GM12892 (cell line): ENCODE measurements at places on chromosomes 12 and 14.

GRCh38 chr12:106885026-106885425 is 70.7 kb upstream of the TMEM263 start:
- DNase-seq: no peak

GRCh38 chr14:68577802-68578541 is 214.9 kb downstream of the ZFP36L1 start:
- no peak for DNase-seq

DNA sequence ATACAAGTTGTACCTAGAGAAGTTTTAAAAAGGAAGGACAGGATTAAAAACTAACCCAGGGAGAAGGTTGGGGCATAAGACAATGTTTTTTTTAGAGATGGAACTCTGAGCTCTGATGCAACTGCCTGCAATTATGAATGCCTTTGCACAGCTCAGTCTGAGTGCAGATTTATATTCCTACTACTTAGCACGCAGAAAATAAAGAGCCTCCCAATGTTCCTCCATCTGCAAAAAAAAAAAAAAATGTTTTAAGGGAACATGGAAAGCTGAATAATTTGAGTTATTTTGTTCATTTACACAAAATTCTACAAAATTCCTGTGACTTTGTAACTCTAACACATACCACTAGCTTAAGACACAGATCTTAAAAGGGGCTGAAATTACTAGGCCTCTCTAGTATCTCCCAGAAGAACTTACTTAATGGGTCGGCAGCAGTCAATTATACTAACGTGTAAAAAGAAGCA is 15.7 kb downstream of the CLIP1 start:
- no peak for DNase-seq

DNA sequence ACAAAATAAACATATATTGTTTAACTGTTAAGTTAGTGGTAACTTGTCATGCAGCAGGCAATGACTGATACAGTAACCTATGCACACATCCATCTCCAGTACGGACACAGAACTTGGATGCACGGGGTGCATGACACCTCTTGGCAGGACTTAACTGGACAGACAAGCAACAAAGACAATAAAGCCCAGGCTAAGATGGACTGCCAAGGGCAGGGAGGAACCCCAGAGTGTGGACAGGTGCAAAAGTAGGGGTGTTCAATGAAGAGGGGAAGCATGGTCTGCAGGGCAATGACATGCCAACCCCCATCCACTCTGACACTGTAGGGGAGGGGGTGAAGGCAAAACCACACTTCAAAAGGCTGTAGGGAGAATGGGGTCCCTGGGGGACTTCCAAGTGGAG is 11.7 kb downstream of the SSH1 start:
- DNase-seq: no peak

- DNase-seq: no peak
These were observed 9.6 kb downstream of the BAG5 start for GRCh38 chr14:103552846-103553210.

GRCh38 chr12:513446-513845 is 53.7 kb downstream of the B4GALNT3 start:
- DNase-seq: no peak

DNA sequence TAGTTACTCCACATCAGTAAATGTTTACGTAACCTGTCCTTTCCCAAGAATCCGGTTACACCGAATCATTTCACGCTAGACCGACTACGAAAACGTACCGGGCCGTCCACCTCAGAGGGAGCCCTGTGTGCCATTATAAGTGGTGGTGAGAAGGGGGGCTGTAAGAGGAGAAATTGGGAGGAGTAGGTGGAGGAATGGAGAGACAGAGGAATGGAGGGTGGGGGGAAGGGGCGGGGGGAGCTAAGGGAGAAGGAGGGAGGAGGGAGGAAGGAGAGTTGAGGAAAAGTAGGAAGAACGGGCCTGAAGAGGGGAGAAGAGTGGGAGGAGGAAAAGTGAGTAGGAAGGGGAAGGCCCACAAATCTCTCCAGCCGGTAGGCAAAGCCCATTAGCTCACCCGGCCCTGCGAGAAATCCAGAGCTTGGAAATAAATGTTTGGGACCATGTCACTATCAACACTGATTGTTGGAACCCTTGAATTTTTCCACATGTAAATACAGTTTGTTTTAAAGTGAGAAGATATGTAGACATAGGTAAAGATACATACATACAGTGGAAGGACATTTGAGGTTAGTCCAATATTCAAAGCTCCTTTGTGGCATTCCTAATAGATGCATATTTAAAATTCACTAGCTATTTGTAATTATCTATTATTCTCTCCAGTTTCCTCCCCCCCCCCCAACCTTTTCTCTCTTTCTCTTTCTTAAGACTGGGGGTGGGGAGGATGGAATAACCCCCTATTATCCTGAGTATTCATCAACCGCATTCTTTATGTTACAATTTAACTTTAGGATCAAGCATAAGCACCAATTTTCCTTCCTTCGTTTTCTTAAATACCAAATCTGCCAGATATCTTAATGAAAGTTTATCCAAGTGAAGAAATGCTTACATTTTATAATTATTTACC is 2.1 kb upstream of the FOXG1 start:
- DNase-seq: no peak

- no peak for DNase-seq
These were observed 1247.4 kb downstream of the LRFN5 start for GRCh38 chr14:42854061-42854460.

DNA sequence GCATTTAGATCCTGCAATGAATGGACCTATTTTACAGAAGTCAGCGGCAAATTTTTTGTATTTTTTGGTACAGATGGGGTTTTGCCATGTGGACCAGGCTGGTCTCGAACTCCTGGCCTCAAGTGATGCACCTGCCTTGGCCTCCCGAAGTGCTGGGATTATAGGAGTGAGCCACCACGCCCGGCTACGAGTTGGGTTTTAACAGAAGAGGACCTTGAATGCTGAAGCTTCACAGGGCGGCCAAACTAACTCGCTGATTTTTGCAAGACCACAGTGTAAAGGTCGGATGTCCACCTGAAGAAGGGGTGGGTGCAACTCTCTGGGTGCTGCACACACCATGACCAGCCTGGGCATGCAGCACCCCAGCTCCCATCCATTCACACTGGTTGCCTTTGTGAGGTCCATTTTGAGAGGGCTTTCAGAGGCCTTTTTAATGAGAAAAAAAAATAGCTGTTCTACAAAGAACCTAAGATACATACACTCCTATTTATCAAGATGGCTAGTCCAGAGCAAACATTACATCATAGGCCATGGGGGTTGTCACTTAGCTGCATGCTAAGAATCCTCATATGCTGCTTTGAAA is 21.6 kb upstream of the CDK2AP1 start:
- DNase-seq: no peak

DNA sequence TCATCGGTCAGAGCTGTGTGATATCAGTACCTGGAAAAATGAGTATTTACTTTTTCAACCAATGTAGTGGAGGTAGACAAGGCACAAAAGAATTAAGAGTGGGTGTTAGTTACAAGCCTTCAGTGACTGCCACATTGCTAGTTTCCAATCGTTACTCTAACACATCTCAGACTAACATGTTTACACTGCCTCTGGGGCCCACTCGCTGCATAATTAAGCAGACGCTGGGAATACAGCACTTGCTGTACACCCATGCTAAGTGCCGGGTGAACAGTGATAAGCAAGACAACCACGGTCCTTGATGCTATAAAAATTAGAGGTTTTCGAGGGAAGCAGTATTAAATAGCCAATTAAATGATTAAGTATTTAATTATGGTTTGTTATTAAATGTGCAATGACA is 1147.6 kb downstream of the AACS start:
- DNase-seq: no peak

DNA sequence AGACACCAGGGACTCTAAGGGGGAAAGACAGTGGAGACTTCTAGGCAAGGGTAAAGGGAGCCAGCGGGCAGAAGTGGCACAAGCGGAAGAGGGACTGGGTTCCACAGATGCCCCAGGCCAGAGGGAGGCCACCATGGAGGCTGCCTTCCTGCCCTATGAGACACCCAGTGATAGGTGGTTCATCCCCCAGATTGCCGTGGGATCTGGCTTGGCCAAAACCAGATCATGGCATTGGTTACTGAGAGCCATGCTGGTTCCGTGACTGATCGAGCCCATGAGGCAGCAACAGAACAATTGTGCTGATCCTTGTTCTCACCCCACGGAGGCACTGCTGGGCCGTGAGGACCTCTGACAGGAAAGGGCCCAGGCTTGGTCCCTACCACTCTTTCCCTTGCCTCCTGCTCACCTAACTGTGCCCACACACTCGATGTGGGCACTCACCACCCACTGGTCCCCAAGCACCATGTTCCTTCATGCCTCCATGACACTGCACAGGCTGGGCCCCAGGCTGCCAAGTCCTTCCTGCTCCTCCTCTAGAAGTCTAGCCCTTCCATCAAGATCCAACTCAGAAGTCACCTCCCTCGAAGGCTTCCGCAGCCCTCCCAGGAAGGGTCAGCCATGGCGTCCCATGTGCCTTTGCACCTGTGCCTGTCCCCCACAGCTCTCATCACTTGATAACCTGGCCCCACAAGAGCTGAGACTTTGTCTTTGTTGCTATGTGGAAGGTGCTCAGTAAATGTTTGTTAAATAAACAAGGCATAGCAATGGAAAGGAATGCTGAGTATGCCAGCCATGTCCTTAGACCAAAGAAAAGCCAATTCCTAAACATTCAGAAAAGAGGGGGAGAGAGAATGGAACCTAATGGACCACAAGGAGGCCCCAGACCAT is 7.3 kb downstream of the KRT79 start:
- no peak for DNase-seq

GRCh38 chr14:75711105-75711795 is 50.2 kb downstream of the TTLL5 start:
- no peak for DNase-seq

DNA sequence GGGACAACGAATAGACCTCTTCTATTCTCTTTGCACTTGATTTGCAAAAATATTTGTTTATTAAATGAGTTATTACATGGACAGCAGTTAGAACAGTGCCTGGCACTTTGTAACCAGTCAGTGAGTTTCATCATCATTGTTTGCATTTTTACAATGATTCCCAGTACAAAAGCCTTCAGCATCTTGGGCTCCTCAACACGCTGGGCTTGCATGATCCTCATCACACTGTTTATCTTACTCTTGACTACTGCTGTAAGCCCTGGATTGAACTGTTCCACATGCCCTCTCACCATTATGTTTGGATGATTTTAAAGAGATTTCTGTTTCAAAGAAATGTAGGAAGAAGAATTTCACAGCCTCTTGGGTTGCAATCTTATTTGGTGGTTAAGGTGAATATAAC is 204.3 kb downstream of the PELI2 start:
- no peak for DNase-seq

DNA sequence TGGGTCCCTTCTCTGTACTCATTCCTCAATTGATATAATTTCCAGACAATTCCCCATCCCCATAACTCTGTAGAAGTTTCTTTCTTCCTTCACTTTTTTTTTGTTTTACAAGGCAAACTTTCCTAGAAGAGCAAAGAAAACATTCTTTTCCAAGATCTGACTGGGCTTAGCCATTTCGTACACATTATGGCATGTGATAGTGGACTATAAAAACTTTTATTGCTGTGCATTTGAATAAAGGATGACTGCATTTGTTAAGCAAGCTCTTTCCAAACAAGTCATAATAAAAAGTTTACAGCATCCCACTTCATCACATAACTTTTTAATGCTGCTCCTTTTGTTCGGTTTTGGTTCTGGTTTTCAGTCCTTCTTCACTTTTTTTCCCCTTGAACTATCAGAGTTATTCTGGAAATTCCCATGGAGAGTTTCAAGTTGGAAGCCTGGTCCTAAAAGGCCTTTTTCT is 231.0 kb upstream of the HMGA2 start:
- no peak for DNase-seq

GRCh38 chr12:122501489-122501989 is 807 bp upstream of the ZCCHC8 start:
- DNase-seq: no peak

DNA sequence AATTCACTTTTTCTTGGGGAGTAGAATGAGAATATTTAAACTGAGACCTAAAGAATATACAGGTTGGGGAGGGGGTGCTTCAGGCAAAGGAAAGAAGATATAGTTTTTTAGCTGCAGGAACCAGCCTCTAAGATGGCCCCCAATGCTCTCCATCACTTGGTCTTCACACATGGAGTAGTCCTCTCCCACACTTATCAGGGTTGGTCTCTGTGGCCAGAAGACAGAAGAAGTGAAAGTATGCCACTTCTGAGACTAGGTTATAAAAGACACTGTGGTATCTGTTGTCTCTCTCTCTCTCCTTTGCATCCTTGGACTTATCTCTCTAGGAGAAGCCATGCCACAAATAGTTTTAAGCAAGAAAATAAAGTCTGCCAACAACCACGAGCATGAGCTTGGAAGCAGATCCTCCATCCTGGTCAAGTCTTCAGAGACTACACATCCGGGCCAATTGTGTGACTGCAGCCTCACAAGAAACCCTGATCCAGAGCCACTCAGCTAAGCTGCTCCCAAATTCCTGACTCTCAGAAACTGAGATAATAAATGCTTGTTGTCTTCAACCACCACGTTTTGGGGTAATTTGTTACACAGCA is 18.0 kb downstream of the PUS7L start:
- DNase-seq: no peak

- DNase-seq: no peak
These were observed 44.1 kb downstream of the VWF start for GRCh38 chr12:6080149-6081045.

DNA sequence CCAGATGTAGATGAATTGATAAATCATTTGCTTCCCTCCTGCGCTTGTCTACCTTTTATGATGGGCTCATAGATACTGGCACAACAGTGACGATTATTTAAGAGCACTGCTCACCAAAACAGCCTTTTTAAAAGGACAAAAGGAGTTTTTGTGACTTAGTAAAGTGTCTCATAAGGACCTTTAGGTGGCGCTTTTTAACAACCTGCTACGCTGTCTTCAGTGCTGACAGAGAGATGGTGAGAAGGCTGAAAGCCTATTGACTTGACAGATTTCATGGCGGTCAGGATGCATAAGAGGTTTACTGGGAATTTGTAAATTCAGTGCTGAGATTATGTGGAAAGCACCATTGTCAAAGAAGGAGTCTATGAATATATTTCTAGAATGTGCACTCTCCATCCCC is 87.6 kb downstream of the SLC15A5 start:
- no peak for DNase-seq

GRCh38 chr14:85124631-85125290 is 405.2 kb upstream of the FLRT2 start:
- DNase-seq: no peak

DNA sequence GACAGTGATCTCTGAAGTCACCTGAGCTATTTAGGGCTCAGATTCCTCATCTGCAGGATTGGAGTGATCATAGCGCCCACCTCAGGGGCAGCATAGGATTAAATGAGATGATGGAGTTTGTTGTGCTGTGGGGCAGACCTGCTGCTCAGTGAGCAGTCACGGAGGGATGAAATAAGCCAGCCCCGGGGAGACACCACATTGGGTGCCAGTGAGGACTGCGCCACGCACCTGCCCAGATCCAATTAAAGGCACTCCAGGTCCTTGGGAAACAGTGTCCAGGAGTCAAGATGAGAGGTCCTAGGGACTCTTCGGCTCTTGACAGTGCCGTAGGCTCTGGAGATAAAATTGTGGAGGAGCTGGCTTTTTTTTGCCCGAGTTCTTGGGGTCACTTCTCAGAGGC is 166.2 kb downstream of the ADGRD1 start:
- no peak for DNase-seq

GRCh38 chr14:53278602-53279506 is 125.7 kb upstream of the DDHD1 start:
- DNase-seq: no peak

- no peak for DNase-seq
These were observed 1095.7 kb downstream of the AACS start for GRCh38 chr12:126160912-126161311.

- DNase-seq: no peak
These were observed 170.1 kb downstream of the STXBP6 start for GRCh38 chr14:24879661-24880386.

GRCh38 chr14:50615056-50615455 is 53.0 kb downstream of the SAV1 start:
- DNase-seq: no peak
